ENCODE measurements at places on chromosomes 5 and 9. TPM values are rescaled to one million over a fixed set of nuclear protein-coding genes. Genes with fewer than 3 reads are reported as not detected.

The ACOT12 gene
- total RNA-seq = not detected

The TAF11L10 gene
- total RNA-seq = not detected

The PRR16 gene
- 0.36 TPM for total RNA-seq

The LHX3 gene
- total RNA-seq = not detected

The P4HA2 gene
- 119 TPM for total RNA-seq

The LCN15 gene
- not detected for total RNA-seq
